ENCODE measurements at places on chromosomes 3 and 15.

DNA sequence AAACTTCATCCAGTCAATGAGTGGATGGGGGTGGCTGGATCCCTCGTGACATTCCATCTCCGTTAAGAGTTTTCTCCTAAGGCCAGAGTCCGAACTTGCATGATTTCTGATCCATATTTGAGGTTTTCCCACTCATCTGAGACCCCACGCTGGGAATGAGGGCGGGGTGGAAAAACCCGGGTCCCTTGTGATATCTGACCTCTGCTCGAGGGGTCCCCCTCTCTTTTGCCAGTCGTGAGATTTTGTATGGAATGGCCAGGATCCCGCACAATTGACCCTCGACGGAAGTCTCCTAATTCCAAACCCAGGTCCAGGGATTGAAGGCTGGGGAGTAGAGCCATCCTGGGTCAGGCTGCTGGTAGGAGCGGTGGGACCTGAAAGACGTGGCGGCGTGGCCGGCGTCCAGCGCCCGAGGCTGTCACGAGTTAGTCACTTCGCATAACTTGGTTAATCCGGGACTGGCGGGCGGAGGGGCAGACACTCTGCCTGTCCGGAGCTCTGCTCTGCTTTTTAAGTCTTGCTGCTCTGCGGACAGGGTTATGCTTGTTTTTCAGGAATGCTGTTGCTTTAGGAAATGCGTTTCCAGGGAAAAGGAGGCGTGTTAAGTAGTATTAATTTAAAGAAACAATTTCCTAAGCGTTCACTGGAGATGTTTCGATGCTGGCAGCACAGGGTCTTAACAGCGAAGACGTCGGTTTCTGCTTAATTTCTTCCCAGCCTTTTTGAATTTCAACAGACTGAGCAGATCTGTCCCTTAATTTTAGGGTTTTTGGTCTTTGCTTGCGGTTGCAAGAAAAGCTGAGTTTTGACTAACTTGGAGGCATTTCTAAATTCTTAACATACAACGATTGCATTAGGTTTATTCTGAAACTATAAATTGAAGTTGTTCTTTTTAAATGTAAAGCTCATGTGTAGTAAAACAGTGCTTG, 69.7 kb upstream of the LRRFIP2 start:
- peak; percentile 57 for DNase-seq

GRCh38 chr15:56608140-56608778, 125.0 kb downstream of the ZNF280D start:
- DNase-seq, result peak; percentile 59

DNA sequence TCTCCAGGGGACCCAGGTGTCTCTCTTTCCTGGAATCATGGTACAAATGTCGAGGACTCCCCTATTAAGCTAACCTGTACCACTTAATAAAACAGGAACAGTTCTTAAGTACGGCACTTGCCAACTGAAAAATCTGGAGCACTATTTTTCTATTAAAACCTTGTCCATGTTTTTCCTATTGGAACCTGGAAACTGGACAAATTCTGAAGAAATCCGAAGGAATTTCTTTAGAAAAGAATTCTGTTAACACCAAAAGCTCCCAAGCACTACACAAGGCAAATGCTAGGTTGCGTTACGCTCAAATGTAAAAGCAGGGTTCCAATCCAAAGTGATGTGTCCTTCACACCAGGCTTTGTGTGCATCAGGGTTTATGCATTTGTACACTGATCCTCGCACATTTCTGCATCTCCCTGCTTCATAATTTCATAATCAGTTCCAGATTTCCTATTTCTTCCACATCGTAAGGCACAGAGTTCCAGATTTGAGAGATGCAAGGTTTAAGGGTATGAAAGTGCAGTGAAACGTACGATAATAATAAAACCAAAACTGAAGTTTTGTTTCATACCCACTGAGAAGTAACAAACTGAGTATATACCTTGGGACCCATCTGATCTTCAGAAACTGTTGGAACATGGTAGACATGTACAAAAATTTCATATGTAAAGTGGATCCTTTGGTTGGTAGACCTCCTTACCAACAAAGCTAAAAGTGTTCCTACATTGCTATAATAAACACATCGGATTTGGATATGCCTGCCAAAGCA, 132.1 kb upstream of the WNT5A start:
- DNase-seq, result no peak

DNA sequence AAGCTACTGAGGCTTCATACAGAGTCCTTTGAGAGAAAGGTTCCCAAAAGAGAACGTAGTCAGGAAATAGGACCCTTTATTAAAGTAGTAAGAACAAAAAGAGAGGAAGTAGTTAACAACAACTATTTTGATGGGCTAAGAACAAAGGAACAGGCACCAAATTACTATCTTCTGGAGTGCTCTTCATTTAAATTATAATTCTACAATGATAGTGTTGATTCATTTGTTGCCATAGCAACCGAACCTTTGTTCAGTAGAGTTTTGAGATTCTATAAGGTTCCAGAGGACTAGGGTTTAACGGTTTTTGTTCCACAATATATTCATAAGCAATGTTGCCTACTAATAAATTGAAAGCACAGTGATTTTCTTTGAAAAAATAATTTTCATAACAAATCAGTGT, 78.8 kb downstream of the CMSS1 start:
- no peak for DNase-seq

DNA sequence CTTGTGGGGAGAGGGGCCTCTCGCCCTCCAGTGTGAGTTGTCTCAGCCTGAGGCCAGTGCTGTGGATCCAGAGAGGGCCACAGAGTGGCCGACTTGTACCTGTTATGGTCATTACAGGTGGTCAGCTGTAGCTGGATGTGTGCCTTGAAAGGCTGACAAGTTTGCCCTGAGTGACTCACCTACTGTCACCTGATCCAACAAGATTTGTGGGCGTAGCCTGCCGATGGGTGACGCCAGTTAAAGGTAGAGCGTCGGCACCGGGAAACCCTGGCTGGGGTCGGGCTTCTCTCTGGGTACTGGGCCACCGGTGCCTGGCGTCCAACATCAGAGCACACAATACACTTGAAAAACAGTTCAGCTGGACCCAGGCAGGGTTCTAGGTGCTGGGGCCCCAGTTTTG, 2.8 kb upstream of the ISG20 start:
- DNase-seq, result no peak

Measured in GM20000 (cell line).